KBM-7 (cell line): ENCODE measurements at places on chromosomes 12 and 14.
A peak's percentile ranks its signal among the peaks of the same experiment; 100 is the strongest.

- DNase-seq, result peak; percentile 84
Observed at GRCh38 chr12:125183187-125184067, 118.2 kb downstream of the AACS start.

GRCh38 chr12:95116773-95117172, 43.4 kb upstream of the NR2C1 start:
- DNase-seq, result no peak

DNA sequence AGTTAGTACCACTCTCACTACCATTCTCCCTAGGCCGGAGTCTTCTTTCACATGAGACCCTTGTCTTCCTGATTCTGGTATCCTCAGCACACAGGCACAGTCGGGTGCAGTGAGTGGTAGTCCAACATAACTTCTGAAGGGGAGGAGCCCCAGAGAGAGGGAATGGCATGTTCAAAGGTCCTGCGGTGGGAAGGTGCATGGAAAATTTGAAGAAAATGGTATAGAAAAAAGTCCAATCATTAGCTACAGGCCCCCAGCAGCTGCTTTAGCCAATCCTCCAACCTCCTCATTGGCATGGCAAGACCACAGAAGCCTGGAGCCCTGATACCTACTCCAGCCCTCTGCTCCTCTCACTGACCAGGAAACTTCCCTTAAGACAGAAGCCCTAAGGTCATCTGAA, 96.6 kb downstream of the ZFP36L1 start:
- no peak for DNase-seq

- no peak for DNase-seq
Observed at GRCh38 chr12:32820376-32820931, 64.8 kb upstream of the YARS2 start.

DNA sequence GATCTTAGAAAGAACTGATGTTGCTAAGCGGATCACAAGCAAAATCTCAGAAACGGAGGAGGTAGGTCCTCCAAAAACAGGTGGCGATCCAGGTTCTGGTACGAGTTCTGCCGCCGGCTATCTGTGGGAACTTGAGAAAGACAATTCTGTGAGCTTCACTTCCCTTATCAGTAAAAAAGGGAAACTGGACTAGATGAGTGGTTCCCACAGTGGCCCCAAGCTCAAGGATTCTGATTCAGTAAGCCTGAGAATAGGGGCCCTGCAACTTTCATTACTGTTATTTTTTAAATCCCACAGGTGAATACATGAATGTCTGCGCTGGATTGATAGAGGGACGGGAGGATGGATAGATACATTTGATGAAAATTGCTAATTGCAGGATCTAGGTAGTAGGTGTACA, 160.2 kb downstream of the PPM1H start:
- DNase-seq, result peak; percentile 27

- DNase-seq, result peak; percentile 3
Observed at GRCh38 chr14:95953111-95953724, 76.6 kb downstream of the TUNAR start.

DNA sequence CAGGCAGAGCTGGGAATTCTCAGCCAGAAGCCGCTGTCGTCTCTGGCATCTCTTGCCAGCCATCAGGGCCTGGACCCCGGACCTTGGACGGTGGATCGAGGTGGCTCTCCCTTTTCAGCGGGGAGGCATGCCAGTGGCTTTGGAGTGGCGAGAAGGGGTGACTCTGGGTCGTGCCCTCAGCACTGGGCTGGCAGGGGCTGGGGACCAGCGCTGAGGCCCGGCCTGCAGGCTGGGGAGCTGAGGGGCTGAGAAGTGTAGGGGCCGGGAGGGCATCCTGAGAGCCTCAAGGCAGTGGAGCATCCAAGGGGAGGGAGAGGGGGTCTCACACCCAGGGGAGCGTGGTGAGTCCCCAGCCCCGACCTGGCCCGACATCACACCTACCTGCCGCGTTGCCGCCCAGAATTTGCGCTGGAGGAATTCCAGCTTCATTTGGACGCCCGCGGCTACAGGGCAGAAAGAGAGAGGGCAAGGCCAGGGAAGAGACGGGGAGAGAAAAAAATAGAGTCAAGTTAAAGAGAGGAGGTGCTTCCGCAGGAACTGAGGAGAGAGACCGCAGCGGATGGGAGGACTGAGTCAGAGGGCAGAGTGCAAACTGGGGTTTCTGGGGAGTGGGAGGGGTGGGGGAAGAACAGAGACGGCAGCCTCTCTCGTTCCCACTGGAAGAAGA, 9.0 kb upstream of the LRTM2 start:
- peak; percentile 89 for DNase-seq
